ENCODE measurements at places on chromosomes 4 and X.

DNA sequence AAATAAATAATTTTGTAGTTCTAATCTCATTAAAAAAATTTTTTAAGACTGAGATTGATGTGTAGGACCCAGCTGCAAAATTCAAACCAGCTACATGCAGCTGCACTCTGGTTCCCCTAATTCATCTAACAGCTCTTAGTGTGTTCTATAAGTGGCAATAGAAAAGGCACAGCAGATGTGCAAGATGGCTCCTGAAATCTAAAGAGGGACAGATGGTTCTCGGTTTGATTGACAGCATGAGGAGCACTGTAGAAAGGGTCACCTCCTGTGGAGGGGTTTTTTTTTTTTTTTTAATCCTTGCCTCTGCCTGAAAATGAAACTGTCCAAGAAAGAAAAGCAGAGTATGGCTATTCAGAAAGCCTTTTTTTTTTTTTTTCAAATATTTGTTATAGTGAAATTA, 16.9 kb upstream of the OCIAD1 start:
- DNase-seq: no peak

DNA sequence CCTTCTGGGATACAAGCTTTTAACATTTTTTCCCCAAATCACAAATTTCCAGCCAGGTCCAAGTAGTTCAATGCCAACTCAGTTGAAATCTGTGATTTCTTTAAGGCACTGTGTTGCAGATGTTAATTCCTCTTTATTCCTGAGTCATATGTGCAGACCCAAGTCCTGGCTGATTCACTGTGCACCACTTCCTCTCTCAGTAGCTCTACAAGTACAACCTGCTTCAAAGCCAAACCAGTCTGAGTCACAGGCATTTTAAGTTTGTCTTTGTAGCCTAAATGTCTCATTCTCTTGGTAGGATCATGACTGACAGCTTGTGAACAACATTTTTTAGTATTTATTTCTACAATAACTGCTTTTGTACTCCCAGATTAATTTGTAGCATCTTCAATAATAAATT, 165.6 kb upstream of the S100G start:
- DNase-seq: peak; percentile 5

- DNase-seq: no peak
Measured at GRCh38 chrX:140767646-140768045, 58.1 kb downstream of the LINC00632 start.

- peak; percentile 64 for DNase-seq
Measured at GRCh38 chr4:53196882-53197771, 168.7 kb downstream of the SCFD2 start.

DNA sequence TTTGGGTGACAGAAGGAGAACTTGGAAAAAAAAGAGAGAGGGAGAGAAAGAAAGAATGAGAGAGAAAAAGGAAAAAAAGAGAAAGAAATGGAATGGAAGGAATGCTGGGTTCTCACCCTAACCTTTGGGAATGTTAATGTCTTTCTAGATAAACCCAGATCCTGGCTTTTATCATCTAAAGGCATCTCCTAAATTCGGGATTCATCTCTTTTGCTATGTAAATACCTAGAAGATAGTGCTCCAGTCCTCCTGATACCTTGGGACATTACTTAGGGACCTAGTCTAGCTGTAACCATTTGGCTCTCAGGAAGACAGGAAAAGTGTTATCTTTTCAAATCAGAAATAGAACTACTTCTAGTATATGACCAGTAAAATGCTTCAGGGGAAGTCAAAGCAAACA, 15.8 kb upstream of the SPCS3 start:
- DNase-seq: no peak

GRCh38 chr4:125266901-125267604, 47.7 kb upstream of the FAT4 start:
- DNase-seq: no peak

DNA sequence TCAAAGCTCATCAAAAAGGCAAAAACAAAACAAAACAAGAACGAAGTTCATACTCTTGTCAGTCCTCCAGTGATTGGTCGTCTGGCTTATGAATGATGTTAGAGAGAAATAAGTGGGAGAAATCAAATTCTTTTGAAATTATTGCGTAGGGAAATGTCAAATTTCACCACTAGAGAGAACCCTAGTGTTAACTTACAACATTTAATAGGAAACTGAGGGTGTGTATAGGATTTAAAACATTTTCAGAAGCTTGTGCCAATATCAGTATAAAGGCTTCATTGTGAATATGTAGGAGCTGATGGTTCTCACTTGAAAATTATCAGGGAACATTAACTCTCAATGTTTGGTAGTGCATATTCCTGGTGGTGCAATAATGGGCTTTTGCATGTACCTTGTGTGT, 17.4 kb downstream of the ADH6 start:
- DNase-seq: no peak

- peak; percentile 46 for DNase-seq
Measured at GRCh38 chr4:146520896-146521540, 722 bp downstream of the SLC10A7 start.

DNA sequence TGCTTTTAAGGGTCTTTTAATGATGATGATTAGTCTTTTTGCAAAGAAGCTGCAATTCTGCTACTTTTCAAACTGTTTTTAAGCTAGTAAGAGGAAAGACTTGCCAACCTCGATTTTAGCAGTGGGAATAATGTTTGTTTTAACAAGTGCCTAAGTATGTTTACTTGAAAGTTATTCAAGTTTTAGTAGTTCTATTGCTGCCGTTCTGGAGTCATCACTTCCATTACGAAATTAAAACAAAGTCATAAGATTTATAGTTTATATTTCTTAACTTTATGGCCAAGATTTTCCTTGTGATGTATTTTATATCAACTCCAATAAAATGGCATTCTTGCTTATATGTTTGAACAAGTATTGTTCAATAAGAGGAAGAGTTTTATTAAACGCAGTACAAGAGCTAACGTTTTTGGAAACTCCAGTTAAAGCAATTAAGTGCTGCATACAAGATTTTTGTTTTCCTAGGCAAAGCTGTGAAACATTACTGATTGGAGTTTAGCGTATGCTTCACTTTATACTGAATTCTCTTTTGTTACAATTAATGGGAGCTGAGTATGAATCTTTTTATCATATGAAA, 211.3 kb downstream of the TENM3 start:
- no peak for DNase-seq

DNA sequence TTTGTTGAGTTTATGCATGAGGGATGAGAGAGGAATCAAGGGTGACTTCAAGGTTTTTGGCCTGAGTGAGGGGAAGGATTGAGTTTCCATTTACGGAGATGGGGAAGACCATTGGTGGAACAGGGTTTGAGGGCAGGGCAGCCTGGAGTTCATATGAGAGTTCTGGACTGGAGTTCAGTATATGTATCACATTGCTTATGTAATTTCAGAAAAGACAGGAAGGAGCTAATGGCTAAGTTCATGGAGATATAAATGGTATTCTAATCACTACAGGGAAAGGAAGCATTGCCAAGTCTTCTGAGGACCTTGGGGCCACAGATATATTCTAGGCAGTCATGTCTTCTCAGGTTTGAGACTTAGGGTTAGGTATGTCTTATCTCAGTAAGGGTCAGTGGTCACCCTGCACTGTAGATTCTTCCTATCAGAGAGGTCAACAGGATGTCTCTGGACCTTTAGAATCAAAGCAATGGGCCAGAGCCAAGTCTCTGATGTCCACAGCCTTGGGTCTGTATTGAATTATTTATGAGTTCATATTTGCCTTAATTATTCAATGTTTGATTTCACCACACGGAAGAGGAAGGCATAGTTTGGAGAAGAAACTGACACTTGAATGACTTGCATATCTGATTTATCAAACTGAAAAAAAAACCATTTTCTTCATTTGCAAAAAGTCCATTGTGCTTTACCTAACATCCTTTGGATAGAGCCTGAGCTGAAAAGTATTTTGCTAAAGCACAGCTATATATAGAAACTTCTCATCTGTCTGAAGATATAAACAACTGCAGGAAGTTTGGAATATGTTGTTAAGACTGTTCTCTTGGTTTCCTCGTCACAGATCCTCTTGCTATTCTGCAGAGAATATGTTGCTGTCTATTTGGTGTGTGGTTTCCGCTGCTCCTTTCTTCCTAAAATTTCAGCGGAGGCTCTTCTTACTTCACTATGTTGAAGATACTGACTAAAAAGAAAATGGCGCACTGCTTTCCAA, 139.5 kb downstream of the PDGFRA start:
- DNase-seq: no peak

DNA sequence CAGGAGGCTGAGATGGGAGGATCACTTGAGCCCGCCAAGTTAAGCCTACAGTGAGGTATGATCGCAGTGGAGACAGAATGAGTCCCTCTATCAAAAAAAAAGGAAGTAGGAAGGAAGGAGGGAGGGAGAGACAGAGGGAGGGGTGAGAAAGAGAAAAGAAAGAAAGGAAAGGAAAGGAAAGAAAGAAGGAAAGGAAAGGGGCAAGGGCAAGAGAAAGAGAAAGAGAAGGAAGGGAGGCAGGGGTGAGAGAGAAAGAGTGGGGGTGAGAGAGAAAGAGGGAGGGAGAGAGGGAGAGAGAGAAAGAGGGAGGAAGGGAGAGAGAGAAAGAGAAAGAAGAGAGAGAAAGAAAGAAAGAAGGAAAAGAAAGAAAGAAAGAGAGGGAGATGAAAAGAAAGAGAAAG, 13.2 kb downstream of the ELF2 start:
- no peak for DNase-seq

DNA sequence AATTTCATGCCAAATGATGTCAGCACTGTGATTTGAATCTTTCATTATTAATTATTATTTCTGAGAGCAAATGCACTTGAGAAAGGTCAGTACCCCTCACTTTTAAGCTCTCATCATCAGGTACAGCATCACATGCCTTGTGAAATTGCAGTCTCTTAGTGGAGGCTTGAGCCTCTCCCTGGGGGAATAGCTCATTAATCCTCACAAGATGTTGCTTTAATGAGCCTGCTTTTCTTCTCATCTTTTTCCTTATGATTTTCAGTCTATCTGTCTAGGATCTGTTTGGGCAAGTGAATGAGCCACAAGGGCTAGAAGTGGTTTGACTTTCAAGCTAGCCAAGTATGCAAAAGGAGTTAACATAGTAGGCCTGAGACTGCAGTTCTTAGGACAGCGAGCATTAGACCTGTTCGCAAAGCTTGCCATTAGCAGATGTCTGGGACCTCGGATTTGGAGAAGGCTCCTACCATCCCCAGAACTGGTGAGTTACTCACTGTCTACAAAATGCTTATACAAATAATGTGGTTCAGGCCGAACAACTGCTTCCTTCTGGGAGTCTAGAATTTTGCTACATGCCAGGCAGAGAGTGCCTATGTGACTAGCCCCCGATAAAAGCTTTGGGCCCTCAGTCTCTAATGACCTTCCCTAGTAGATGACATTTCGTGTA, 174.5 kb downstream of the IL15 start:
- DNase-seq: no peak

GRCh38 chrX:109623997-109624396, 975 bp downstream of the KCNE5 start:
- no peak for DNase-seq

- DNase-seq: no peak
Measured at GRCh38 chrX:122739770-122740169, 444.3 kb upstream of the GRIA3 start.

GRCh38 chr4:176595257-176595656, 197.5 kb downstream of the VEGFC start:
- DNase-seq: no peak

GRCh38 chrX:1502853-1503252, 34.1 kb downstream of the P2RY8 start:
- DNase-seq: no peak

GRCh38 chr4:149173241-149174013, 642.2 kb downstream of the IQCM start:
- DNase-seq: no peak

- no peak for DNase-seq
Measured at GRCh38 chrX:7711167-7711566, 131.8 kb upstream of the VCX start.

Data from CD4-positive, alpha-beta T cell treated with Interleukin-21 for 1 hour (primary cell).